ENCODE measurements at places on chromosomes 6 and 20.

DNA sequence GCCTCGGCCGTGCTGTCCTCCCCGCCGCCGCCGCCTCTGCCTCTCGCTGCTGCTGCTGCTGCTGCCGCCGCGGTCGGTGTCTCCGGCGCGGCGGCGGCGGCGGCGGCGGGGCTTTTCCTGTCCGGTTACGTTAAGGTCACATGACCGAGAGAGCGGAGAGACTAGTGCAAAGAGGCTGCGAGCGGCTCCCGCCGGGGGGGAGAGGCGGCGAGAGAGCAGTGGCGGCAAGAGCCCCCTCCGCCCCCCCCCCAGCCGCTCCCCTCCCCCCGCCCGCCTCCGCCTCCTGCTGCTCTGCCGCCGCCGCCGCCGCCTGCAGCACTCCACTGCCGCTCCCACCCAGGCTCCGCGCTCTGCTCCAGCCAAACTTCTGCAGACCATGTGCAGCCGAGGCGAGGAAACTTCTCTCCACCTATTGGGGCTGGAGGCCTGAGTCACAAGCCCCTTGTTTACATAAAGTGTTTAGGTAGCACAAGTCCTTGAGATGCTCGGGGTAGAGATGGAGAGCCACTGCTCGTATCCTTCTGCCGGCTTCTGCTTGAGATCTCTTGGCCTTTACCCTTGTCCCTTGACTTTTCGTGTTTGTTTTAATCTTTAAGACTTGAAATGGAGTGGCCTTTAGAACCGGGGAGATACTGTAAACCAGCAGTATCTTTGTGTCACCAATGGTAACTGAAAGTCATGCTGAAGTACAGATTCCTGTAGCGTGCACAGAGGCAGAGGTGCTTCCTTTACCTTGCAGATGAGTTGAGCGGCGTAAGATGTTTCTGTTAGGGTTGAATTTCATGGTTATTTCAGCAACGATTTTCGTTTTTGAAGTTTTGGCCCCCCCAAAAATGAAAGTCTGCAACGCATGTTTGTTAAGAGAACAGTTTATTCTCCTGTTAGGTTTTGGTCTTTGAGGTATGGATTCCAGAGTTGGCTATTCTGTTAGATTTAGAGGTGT lies at the start of gene ZBTB2:
ZBTB2 (minus strand) TSS at position 89 of the 943 bp plus-strand sequence. CDS start 17,922 bp downstream, outside the sequence.
- DNase-seq: peak; percentile 79

DNA sequence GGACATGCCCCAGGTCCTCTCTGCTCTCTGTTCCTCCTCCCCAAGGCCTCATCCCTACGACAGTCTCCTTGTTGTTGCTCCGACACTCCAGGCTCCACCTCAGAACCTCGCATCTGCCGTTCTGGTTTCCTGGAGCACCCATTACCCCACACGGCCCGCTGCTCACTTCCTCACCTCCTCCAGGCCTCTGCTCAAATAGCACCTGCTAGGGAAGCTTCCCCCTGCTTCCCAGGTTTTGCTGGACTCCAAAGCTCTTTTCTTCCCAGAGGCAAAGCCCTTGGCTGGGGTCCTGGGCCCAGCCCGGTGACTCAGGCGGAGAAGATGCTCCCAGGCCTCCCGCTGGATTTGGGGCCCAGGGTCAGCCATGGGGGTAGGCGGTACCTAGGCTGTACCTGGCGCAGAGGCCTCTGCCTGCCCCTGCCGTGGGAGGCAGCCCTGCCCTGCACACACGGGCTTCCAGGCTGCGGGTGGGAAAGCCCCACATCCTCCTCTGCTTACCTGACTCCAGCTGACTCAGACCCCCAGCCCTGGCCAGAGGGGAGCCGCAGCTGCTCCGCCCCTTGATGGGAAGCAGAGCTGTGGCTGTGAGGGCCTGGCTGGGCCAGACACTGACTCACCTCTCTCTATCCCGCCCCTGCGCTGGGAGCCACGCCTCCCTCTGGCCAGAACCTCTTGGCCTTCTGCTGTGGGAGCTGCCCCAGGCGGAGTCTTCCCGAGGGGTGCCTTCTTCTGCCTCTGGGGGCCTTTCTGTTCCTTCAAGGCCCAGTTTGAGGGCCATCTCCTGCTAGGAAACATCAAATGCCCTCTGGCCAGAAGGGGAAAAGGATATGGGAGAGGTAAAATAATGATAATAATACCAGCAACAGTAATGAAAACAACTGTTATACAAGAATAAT lies 130.5 kb downstream of the CEBPB start:
- peak; percentile 84 for DNase-seq

- DNase-seq: peak; percentile 77
Observed at GRCh38 chr20:34069341-34070078, 42.5 kb downstream of the EIF2S2 start.

- no peak for DNase-seq
Observed at GRCh38 chr6:282177-282866, 10.0 kb upstream of the DUSP22 start.

DNA sequence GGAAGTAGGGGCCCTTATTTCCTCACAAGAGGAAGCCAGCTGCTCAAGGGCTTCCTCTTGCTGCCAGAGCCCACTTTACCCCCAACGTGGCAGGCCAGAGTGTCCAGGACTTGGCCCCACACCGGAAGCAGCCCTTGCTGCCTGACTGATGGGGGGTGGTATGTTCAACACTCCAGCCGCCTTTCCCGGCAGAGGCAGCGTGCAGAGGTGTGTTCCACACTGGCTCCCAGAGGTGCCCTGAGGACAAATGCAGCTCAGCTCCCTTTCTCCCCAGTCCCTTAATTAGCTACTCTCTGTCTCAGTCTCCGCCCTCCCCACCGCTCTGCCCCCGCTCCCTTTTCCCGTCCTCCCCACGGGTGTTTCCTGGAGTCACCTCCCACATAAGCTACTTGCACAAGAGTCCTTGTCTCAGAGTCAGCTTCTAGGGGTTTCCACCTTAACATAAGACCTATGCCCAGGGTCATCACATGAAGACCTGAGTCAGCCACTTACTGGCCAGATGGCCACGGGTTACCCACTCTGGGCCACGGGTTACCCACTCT lies 61.7 kb upstream of the SHLD1 start:
- DNase-seq: peak; percentile 98

GRCh38 chr20:48064929-48065328 lies 279.6 kb upstream of the SULF2 start:
- DNase-seq: no peak

DNA sequence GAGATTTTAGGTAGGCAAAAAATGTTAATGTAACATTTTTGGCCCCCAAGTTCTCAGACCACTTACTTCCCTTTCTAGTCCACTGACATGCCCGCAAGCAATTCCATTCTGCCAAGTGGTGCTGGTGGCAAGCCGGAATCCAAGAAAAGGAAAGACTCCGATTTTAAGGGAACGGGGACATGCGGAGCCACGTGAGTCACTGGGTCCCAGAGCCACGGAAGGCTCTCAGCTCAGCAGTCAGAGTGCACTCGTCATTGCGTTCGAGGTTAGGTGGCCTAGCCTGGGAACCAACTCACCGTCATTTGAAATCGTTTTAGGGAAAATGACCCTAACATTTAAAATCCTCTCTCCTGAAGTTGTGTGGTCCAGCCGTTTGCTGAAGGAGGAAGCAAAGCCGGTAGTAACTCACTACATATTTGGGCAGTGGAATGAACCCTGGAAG lies 711 bp upstream of the SIRT5 start:
- peak; percentile 66 for DNase-seq

- DNase-seq: no peak
Observed at GRCh38 chr6:165545806-165546205, 117.2 kb downstream of the PDE10A start.

- no peak for DNase-seq
Observed at GRCh38 chr20:12030470-12030869, 112.8 kb downstream of the BTBD3 start.

- DNase-seq: no peak
Observed at GRCh38 chr6:159097256-159097655, 52.5 kb upstream of the TAGAP start.

- DNase-seq: peak; percentile 62
Observed at GRCh38 chr6:111591370-111591900, 14.2 kb downstream of the TRAF3IP2 start.

GRCh38 chr20:55010761-55011160 lies 535.4 kb downstream of the DOK5 start:
- DNase-seq: no peak

All from suppressor macrophage treated with lipopolysaccharide for 1 hour (primary cell).